ENCODE measurements at places on chromosomes 6 and 20. TPM values are rescaled to one million over a fixed set of nuclear protein-coding genes. Genes with fewer than 3 reads are reported as not detected.

CRNKL1 gene
- 28.7 TPM for total RNA-seq

DNA sequence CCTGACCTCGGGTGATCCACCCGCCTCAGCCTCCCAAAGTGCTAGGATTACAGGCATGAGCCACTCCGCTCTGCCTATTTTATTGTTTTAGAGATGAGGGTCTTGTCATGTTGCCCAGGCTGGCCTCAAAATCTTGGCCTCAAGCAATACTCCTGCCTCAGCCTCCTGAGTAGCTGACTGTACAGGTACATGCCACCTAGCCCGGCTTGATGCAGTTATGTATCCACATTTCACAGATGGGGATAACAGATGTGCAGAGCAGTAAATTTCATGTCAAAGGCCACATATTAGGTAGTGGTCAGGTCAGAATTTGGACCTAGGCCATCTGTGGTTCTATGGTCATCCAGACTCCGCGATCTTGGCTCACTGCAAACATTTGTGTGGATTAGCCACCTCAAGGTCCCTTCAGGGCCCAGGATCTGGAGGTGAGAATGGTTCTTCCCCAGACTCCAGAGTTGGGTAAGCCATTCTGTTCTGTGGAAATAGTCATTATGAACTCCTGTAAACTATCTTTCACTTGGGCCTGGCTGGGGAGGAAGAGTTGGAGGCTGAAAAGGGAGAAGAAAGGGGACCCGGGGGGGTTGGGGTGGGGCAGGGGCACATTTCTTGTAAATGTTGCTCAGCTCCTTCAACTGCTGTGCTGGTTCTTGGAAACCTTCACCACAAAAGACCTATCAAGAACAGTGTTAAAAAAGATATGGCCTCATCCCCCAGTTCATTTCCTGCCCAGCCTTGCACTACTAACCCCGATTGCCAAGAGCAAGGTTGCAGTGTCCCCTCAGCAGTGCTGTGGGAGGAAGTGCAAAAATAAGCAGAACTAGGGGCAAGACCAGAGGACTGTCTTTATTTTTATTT is 13.0 kb downstream of the PIM1 start:
- DNase-seq = no peak

GRCh38 chr6:53718597-53719460 is 53.3 kb upstream of the KLHL31 start:
- DNase-seq = no peak

GRCh38 chr6:162108041-162108440 is 619.5 kb downstream of the PRKN start:
- DNase-seq = no peak

GRCh38 chr6:35181933-35182612 is 31.7 kb upstream of the SCUBE3 start:
- DNase-seq = no peak

- DNase-seq = peak; percentile 68
These were observed at the start of gene B3GAT2 for GRCh38 chr6:70956451-70957283. TSS of gene B3GAT2 (minus strand) at chr6:70957060. CDS start at chr6:70956429, 631 bp downstream.

EFCAB8 gene
- not detected for total RNA-seq

GRCh38 chr6:39669207-39669972 is 55.8 kb downstream of the KIF6 start:
- no peak for DNase-seq

FAM184A gene
- 20.0 TPM for total RNA-seq

BMP6 gene
- total RNA-seq = 0.25 TPM

DNA sequence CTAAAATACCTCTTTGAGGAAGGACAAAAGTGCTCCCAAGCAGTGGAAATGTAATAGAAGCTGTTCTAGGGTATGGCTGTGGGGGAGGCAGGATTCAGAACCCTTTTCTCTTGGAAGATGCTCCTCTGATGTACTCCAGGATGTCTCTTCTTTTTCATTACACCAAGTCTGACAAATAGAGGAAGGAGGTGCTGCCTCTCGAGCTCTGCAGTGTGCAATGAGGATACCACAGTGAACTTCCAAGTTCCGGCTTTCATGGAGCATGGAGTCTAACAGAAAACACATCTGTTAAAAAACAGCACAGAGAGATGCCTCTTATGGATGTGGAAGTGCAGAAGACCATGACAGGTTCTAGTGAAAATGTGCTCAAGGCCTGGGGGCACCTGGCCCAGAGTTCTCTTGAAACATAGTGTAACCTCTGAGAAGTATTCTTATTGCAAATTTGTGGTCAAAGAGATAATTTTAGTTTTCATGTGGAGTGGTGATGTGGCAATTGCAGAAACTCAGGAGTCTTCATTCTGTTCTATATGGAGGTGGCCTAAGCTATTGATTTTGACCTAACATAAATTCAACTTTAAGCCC is 362.0 kb upstream of the CITED2 start:
- DNase-seq = no peak

PNLDC1 gene
- total RNA-seq = not detected

DNA sequence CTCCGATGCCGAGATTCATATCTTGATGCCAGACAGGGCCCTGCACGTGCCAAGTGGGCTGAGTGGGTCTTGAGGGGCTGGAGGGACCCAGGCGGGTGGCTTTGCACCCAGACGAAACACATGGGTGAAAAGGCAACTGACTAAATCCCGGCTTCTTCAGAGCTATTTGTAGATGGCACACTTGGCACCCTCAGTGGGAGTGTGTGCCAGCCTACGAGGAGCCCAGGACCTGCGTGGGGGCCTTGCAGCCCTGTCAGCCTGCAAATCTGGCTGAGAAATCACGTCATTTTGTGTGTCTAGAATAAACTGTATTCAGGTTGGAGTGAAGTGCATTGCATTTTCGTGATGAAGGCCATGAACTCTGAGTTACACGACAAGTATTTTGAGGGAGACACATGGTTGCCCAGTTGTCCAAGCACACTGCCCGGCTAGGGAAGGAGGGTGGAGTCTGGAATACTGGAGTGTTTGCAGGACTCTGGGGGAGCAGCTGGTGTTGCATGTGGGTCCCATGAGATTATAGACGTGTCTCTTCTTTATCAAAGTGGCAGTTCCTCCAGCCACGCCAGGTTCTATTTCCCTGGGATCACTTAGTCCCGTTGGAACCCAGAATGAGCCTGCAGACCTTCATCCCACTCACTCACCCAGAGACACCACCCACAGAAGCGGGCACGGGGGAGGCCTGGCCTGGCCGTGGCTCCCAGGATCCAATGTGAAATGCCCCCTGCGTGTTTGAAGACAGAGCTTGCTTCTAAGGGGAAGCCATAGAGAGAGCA is 60.2 kb downstream of the DLL1 start:
- no peak for DNase-seq

FOXF2 gene
- 0.71 TPM for total RNA-seq

DNA sequence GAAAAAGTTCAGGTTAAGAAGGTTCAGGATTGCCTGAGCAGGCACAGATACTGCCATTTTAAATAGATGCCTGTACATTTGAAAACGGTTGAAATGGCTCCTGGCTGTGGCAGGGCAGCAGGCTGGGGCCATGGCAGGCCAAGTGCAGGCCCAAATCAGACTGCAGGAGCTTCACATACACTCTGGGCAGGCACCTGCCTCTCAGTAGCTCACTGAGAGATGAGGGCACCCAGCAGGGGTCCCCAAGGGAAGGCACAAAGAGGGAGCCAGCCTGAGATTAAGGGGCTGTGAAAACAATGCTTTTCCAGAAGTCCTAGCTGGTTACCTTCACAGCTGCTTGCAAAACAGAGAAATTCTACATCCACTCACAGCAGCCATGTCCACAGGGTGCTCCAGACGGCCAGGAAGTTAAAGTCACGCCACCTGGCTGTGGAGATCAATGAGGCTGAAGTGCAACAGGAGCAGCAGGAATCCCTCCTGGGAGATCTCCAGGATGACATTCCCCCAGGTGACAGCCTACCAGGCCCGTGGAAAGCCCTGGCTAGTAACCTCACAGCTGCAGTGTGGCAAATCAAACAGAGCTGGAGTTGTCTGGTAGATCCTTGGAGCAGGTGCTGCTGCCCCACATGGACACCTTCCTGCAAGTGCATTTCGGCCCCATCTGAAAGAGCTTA is 6.2 kb upstream of the RAET1E start:
- DNase-seq = no peak

DNA sequence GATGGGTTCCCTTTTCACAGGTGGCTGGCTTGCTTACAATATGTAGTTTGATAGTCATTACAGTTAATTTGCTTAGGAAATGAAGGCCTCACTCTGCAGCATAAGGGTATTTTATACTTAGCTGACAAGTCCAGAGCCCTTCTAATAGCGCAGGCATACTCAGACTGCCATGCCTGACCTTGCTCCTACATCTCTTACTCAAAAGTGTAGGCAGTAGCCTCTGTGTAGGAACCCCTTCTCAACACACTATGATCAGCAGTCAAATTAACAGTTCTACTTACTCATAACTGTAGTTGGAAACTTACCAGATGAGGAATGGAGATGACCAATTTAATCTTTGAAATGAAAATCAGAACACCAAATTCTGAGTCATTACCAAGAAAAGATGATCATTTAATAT is 373.5 kb downstream of the TBC1D32 start:
- DNase-seq = no peak

SYCP2 gene
- 0.69 TPM for total RNA-seq

GLP1R gene
- total RNA-seq = not detected

DNA sequence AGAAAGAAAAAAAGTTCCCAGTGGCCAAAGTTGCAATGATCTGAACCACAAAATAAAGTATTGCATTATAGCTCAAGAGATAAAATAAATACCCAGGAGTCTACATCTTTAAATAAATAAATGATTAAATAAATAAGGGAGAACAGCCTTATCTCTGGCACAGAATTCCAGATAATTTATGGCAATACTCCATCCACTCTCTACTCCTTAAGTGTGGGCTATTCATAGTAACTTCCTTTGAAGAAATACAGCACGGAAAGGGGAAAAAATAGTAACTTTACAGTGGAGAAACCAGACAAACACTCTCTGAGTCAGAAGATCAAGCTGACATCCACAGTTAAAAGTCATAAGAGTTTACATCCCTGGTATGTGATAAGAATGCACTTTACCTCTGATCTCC is 11.6 kb downstream of the AURKA start:
- DNase-seq = no peak

- peak; percentile 54 for DNase-seq
These were observed 971.3 kb upstream of the DEFB115 start for GRCh38 chr20:30286157-30286556.

- DNase-seq = no peak
These were observed 131.7 kb downstream of the BCAS1 start for GRCh38 chr20:53938739-53939138.

DNA sequence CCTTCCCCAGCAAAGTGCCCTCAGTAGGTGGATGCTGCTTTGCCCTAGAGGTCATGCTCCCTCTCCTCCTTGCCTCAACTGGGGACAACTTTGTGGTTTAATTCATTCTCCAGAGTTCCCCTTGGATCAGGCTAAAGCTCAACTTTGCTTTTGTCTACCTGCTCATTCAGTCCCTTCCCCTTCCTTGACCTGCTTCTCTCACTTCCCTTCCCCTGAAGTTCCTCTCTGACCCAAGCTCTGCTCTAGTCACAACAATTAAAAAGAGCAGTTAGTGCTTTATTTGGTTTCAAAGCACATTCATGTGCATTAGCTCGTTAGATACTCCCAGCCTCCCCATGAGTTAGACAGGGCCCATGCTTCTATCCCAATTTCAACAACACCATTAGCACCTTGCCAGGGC is 71.3 kb downstream of the DZANK1 start:
- DNase-seq = no peak

GRCh38 chr6:16778521-16778920 is 17.3 kb upstream of the ATXN1 start:
- DNase-seq = no peak

STMN3 gene
- 459 TPM for total RNA-seq

DNA sequence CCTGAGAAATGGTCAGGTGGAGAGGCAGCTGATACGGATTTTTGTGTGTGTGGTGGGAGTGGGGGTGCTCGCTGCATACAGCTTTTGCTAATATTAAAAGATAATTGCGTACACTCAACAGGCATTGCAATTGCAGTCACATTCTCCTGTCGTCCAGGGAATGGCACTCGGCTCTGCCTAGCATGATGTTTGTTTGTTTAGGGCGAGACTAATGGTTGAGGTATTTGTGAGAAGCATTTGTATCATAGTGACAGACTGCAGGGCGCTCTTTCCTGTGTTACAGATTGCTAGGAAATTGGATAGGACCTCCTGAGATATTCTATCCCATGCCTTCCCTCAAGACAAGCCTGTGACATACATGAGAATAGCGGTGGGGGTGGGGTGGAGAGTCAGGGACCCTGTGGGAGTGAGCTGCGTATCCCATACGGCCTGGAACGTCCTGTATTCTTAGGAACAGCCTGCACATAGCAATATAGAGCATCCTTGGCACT is 207.4 kb downstream of the SOX4 start:
- peak; percentile 47 for DNase-seq

BPIFB1 gene
- not detected for total RNA-seq

Data from glutamatergic neuron (in vitro differentiated cells).